Hematopoietic multipotent progenitor cell treated with erythropoietin and hydrocortisone succinate and interleukin-3 and kit ligand, for 4 days (in vitro differentiated cells): ENCODE measurements at places on chromosomes 4 and X.

DNA sequence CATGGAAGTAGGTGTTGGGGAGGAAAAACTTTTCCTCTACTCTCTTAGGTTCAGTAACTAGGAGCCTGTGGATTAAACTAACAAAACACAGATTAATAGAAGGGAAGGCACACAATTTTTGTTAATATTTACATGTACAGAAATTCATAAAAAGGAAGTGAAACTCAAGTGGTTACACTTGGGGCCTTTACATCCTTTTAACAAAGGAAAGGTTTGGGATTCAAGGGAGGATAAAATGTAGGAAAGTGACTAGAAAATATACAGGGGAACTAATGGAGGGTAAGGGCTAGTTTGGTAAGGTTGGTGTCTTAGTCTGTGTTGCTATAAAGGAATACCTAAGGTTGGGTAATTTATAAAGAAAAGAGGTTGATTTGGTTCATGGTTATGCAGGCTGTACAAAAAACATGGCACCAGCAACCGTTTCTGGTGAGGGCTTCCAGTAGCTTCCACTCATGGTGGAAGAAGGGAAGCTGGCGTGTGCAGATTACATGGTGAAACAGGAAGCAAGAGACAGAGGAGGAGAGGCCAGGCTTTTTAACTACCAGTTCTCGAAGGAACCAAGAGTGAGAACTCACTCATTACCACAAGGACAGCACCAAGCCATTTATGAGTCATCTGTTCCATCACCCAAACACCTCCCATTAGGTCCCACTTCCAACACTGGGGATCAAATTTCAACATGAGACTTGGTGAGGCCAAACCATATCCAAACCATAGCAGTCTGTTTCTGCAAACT is 124.4 kb downstream of the CHRDL1 start:
- DNase-seq: peak; percentile 2

GRCh38 chrX:119880552-119881437 is 9.2 kb downstream of the NDUFA1 start:
- DNase-seq: peak; percentile 76

DNA sequence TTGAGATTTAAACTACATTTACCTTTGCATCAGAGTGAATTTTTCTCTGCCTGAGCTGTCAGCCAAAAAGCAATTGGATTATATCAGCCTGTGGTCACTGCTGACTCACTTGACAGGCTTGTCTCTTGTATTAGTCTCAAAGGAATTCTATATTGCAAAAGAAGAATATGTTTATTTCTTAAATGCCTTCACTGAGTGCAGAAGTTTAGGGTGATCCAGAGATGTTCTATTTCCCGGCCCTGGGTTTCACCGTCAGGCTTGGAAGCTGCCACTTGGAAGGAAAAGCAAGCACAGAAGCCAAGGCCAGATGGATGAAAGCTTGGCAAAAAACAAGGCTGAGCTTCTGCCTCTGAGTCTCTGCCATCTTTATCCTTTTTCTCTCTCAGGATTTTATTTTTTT is 80.9 kb downstream of the FAM114A1 start:
- DNase-seq: peak; percentile 12

DNA sequence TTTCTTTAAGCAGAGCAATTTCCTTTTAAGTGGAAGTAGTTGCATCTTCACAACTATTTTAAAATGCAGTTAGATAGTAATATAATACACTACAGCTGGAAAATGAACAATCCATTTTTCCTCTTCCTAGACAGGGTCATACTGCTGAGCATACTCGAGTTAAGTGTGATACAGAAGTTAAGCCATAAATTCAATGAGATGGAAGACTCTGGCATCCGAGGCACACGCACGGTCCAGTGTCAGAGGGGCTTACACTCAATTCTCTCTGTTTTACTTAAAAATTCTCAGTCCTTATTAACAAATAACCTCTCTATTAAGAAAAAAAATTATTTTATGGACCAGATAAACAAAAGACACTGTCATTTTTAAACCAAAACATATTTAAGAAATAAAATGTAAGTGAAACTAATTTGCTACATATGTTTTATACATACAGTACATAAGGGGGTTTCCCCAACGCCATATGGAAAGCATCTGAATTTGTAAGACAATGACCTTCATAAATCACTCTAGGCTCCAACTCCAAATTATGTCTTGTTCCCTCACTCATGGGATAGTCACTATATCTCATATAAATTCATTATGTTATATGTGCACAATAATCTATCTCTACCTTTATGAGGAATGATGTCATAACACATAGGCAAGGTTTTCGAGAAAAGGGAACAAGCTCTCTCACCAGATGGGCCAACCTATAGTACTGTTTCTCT is 315.3 kb downstream of the PAPSS1 start:
- no peak for DNase-seq

DNA sequence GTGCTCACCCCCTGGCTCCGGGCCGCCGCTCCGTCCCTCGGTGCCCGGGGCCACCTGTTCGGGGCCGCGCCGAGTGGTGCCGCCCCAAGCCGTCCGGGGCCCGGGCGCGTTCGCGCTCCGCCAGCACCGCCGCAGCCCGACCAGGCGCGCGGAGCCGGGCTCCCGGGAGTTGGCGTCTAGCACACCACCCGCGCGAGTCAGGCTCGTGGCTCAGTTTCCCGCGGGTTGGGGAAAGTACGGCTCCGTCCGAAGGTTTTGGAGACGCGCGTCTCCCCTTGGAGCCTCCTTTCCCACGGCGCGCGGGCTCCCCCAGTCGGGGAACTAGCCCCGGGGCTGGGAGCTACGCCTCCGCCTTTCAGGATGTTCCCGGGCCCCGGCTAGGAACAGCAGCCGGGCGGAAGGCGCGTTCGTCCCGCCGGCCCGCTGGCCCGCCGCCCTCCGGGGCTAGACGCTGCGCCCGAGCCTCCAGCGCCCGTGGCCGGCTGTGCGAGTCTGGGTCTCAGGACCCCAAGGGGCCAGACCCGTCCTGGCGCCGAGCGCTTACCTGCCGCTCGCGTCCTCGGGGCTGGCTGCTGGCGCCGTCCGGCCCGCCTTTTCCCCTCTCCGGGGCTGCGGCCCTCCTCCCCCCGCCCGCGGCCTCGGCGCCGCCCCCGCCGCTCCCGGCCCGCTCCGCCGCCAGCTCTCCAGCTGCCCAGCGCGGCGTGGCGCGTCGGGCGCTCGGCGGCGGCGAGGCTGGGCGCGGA is at the start of gene ADGRG2:
Gene ADGRG2, minus strand, starts transcription at position 571 of the 743 bp plus-strand sequence. CDS start 53,634 bp downstream, outside the sequence.
- DNase-seq: peak; percentile 7

DNA sequence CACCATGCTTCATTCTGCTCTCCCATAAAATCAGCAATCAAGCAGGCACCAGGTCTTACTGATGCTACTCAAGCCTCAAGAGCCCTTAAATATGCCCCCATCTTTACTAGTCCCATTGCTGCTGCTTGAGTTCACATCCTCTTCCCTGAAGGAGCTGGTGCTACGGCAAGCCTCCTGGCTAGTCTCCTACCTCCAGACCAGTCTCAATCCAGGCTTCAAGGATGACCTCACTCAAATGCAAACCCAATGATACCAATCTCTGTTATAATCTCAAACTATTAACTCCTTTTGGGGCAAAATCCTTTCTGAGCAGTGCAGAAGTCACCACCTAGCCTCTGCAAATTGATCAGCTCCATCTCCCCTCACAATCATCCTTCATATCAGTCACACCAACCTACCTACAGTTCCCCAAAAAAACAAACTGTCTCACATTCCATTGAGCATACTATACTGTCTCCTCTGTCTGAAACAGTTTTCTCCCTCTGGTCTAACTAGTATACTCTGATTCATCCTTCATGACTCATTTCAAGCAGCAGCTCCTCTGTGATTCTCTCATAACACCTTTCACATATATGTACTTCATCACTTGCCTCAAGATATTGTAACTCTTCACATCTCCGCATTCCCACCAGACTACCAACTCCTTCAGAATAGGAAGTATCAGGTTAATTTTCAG is 30.0 kb downstream of the PAPSS1 start:
- no peak for DNase-seq

GRCh38 chr4:92237559-92237958 is 66.2 kb upstream of the GRID2 start:
- DNase-seq: no peak
